HCT116 (cell line): ENCODE measurements at places on chromosomes 2 and 18. TPM values are rescaled to one million over a fixed set of nuclear protein-coding genes. Genes with fewer than 3 reads are reported as not detected.

Gene AQP12B
- total RNA-seq, result not detected

Gene RND3
- total RNA-seq, result 15.0 TPM

Gene DSC3
- 7.6 TPM for total RNA-seq

Gene DOK6
- total RNA-seq, result not detected

Gene NPHP1
- total RNA-seq, result 4.7 TPM

Gene RAB12
- total RNA-seq, result 32.7 TPM

Gene KCNS3
- total RNA-seq, result 5.2 TPM

GRCh38 chr2:95374921-95375471, 27.5 kb upstream of the FAHD2A start:
- H3K27me3 ChIP-seq, result no peaks in the 10 kb centered on the region
- H3K36me3 ChIP-seq, result no peaks in the 10 kb centered on the region
- H3K4me1 ChIP-seq, result peaks cover 3% of the 10 kb centered on the region; the same call in 1 of the 2 replicates
- no peak overlapping the region for H3K27ac ChIP-seq

- 0 out of 2 replicates have a peak, but pooled peaks cover 4% of the 10 kb centered on the region for H3K36me3 ChIP-seq
- H3K4me3 ChIP-seq, result no peak overlapping the region
- H3K27me3 ChIP-seq, result no peaks in the 10 kb centered on the region
Measured at GRCh38 chr2:96775160-96775559, 14.5 kb downstream of the CNNM4 start.

GRCh38 chr2:71689968-71690834, 236.8 kb downstream of the DYSF start:
- no peaks in the 10 kb centered on the region for H3K4me1 ChIP-seq
- no peak overlapping the region for H3K4me3 ChIP-seq
- H3K27ac ChIP-seq, result no peak overlapping the region
- no peaks in the 10 kb centered on the region for H3K36me3 ChIP-seq
- H3K27me3 ChIP-seq, result peaks cover 4% of the 10 kb centered on the region; the same call in 1 of the 2 replicates

- no peaks in the 10 kb centered on the region for H3K36me3 ChIP-seq
- DNase-seq, result no peak
- H3K4me3 ChIP-seq, result no peak overlapping the region
- peaks cover 43% of the 10 kb centered on the region for H3K4me1 ChIP-seq
- no peak overlapping the region for H3K27ac ChIP-seq
Measured at GRCh38 chr2:240431661-240432424, 3.6 kb upstream of the GPC1 start.

- H3K4me1 ChIP-seq, result no peaks in the 10 kb centered on the region; the same call in 1 of the 2 replicates
- no peak for DNase-seq
- H3K36me3 ChIP-seq, result no peaks in the 10 kb centered on the region
- H3K27ac ChIP-seq, result no peak overlapping the region
Measured at GRCh38 chr2:203527719-203528118, 7.4 kb downstream of the RAPH1 start.

- no peaks in the 10 kb centered on the region for H3K36me3 ChIP-seq
- no peaks in the 10 kb centered on the region for H3K27me3 ChIP-seq
- DNase-seq, result no peak
Measured at GRCh38 chr2:25215948-25216679, 47.7 kb upstream of the POMC start.

- no peak overlapping the region for H3K27ac ChIP-seq
- H3K27me3 ChIP-seq, result no peaks in the 10 kb centered on the region
- no peak overlapping the region for H3K4me3 ChIP-seq
- no peak for DNase-seq
- no peaks in the 10 kb centered on the region for H3K36me3 ChIP-seq
Measured at GRCh38 chr2:10559634-10560224, 111.6 kb upstream of the ODC1 start.

DNA sequence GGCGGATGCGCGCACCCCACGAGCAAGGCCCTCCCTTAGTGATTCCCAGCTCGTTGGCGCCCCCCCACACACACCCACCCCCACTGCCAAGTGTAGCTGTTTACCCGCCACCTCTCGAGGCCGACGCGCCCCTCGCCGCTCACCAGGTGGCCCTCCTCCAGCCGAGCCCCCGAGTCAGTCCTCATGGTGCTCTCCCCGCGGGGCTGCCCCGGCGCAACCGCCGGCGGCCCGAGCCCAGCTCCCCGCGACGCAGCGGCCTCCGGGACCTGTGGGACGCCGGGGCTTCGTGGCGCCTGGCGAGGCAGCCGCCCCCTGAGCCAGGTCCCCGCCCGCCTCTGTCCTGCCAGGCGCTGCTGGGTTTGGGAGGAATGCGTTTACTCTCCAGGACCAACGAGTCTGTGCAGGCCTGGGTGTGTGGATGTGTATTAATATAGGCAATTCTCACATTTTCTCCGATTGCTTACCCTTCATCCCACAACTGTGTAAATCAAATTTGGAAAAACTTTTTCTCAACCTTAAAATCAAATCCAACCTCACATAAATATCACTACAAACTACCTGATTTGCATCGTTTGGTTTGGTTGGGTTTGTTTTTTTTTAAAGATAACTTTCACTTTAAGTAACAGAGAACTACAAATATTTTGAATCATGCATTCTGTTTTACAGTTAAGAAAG, at the start of gene TMEM237:
Gene TMEM237 (minus strand): TSS at position 288 of the 675 bp plus-strand sequence. CDS start 103 bp downstream, at position 185.
- H3K36me3 ChIP-seq, result no peaks in the 10 kb centered on the region
- peak within 1 kb of the TSS; percentile 64 for H3K27ac ChIP-seq
- H3K4me3 ChIP-seq, result peak within 1 kb of the TSS; percentile 90
- DNase-seq, result peak; percentile 6
- H3K27me3 ChIP-seq, result no peaks in the 10 kb centered on the region

DNA sequence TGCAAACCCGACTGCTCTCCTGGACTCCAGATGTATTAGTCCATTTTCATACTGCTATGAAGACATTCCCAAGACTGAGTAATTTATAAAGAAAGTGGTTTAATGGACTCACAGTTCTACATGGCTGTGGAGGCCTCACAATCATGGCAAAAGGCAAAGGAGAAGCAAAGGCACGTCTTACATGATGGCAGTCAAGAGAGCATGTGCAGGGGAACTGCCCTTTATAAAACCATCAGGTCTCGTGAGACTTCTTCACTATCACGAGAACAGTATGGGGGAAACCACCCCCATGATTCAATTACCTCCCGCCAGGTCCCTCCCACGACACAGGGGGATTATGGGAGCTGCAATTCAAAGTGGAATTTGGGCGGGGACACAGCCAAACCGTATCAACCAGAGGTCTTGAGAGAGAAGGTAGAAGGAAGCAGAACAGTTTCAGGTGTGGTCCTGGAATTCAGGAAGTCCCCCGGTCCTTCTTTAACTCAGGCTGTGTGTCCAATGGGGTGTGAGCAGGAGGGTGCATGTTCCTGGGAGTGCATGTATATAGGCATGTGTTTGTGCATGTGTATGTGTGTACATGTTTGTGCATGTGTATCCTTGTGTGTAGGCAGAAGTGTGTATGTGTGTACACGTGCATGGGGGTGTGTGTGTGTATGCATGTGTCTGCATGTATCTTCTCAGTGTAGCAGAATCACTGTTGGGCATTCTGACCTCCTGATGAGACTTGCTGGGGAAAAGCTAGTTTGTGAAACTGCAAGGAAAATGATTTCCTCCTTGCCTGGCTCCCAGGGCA, 46.2 kb downstream of the GREB1 start:
- no peak overlapping the region for H3K4me3 ChIP-seq
- no peaks in the 10 kb centered on the region for H3K36me3 ChIP-seq
- DNase-seq, result no peak
- peaks cover 21% of the 10 kb centered on the region for H3K4me1 ChIP-seq
